CD8-positive, alpha-beta memory T cell (primary cell): ENCODE measurements at places on chromosomes 13 and 19. TPM values are rescaled to one million over a fixed set of nuclear protein-coding genes. Genes with fewer than 3 reads are reported as not detected.

- H3K36me3 ChIP-seq = no peaks in the 10 kb centered on the region
- peaks cover 20% of the 10 kb centered on the region for H3K4me1 ChIP-seq
- H3K27me3 ChIP-seq = peaks cover 21% of the 10 kb centered on the region
- H3K4me3 ChIP-seq = no peak overlapping the region
Observed at GRCh38 chr19:13023656-13024055, 28.4 kb downstream of the NFIX start.

The SYNGR4 gene
- not detected for total RNA-seq

DNA sequence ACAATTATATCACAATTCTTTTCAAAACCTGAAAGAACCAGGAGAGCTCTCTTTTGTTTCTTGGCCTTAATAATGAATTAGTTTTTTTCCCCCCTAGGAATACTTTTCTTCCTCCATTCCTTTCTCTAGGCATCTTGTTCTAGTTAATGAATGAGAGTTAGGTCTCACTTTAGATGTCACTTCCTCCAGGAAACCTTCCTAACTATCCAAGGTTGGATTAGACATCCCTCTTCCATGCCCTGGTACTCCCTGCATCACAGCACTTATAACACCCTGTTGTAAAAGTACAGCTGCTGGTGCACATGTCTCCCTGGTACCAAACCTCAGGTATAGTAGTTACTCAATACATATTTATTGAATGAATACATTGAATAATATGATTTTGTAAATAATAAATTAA is 21.2 kb upstream of the DGKH start:
- H3K27ac ChIP-seq = no peak overlapping the region
- DNase-seq = no peak
- H3K36me3 ChIP-seq = no peaks in the 10 kb centered on the region
- no peaks in the 10 kb centered on the region for H3K27me3 ChIP-seq
- no peak overlapping the region for H3K4me3 ChIP-seq
- H3K4me1 ChIP-seq = no peaks in the 10 kb centered on the region

DNA sequence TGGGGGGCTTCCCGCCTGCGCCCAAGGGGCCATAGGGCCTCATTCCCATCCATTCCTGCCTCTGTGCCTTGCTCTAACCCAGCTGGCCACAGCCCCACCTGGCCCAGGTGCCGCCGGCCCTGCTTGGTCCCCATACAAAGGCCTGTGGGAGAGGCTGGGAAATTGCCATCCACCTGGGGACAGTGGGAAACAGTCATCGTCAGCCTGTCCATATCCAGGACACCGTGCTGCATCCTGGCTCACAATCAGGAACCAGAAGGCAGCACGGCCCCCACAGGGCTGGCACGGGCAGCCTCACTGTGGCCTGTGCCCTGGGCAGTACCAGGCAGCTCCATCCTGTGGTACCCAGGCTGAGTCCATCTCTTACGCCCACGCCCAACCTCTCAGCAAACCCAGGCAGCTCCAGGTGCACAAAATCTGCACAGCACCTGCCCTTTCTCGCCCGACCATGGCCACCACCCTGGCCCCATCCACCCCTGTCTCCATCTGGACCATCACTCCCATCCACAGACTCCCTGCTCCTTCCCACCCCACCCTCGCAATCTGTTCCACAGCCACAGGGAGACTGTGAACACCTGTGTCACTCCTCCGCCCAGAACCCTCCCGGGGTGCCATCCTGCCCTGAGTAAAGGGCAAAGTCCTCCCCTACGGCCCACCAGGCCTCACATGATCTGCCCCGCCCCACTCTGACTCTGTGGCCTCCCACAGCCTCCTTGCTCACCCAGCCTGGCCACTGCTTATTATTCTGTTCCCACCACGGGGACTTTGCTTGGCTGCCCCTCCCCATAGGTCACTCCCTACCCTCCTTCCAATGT is 21.1 kb upstream of the FBXO27 start:
- H3K27ac ChIP-seq = no peak overlapping the region
- no peaks in the 10 kb centered on the region for H3K4me1 ChIP-seq
- no peak overlapping the region for H3K4me3 ChIP-seq
- no peaks in the 10 kb centered on the region for H3K27me3 ChIP-seq
- DNase-seq = no peak
- H3K36me3 ChIP-seq = no peaks in the 10 kb centered on the region
